8988T (cell line): ENCODE measurements at places on chromosomes 5 and 9.

DNA sequence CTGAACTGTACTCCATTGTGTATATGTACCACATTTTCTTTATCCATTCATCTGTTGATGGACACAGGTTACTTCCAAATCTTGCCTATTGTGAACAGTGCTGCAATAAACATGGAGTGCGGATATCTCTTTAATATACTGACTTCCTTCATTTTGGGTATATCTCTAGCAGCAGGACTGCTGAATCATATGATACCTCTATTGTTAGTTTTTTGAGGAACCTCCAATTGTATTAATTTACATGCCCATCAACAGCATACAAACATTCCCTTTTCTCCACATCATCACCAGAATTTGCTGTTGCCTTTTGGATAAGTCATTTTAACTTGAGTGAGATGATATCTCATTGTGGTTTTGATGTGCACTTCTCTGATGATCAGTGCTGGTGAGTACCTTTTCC, 81.8 kb upstream of the FAM120A start:
- no peak for DNase-seq

DNA sequence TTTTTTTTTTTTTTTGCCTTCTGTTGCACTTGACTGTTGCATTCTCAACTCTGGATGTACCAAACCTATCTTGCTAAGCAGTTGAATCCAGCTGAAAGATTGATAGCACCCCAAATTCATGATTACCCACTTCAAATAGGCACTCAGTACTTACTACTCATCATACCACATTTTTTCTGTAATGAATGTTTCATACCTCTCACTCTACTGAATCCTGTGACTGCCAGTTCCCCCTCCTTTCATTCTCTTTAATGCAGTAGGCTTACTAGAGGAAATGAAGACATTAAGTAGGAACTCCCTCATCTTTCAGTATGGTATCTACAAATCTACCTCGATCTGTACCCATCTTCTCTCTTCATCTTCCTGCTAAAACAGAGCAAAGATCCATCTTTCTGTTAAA, 6.8 kb downstream of the INVS start:
- no peak for DNase-seq

- DNase-seq = no peak
Observed at GRCh38 chr9:130398487-130399240, 46.1 kb upstream of the ASS1 start.

DNA sequence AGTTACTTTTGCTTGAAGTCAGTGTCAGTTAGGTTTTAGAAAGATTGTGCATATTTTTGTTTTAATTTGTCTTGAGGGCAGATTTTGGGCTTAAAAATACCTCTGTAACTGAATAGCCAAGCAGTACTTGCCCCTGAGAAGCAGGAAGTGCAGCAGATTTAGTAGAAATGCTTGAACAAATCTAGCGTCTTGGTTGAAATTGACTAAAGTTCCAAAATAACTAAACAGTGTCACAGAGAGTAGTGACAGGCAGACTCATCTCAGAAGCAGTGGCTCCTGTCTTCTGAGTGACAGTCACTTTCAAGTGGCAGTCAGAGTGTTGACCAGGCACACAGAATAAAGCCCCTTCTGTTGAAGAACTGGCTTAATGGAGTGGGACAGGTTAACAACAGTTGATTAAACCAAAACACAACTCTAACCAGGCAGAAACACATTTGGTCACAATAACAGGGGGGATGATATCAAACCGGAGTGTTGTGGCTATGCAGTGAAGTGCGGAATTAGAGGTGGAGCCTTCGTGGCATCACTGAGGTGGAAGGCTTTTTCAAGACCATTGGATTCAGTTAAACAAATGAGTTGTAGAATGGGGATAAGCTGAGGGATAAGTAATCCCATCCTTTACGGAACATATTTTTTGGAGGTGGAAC, 29.1 kb downstream of the TRIO start:
- no peak for DNase-seq

DNA sequence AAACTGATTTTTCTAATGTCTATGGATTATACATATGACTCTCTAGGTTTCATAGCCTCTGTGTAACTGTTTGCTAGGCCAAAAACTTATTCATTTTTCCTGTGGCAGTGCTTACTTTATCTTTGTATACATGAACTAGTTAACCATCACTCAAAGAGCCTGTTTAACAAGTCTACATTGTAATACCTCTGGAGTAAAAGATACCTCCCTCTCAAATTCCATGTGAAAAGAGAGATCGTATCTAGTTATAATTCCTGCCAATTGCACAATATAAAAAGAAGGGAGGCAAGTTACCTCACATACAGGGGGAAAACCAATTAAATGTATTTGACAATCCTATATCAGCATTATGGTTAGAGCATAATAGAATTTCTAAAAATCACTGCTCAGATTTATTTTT, 271.9 kb upstream of the ST8SIA4 start:
- no peak for DNase-seq

GRCh38 chr5:140574165-140574564, 9.5 kb downstream of the SLC35A4 start:
- no peak for DNase-seq

GRCh38 chr5:159620853-159621540, 290.7 kb upstream of the IL12B start:
- DNase-seq = no peak

DNA sequence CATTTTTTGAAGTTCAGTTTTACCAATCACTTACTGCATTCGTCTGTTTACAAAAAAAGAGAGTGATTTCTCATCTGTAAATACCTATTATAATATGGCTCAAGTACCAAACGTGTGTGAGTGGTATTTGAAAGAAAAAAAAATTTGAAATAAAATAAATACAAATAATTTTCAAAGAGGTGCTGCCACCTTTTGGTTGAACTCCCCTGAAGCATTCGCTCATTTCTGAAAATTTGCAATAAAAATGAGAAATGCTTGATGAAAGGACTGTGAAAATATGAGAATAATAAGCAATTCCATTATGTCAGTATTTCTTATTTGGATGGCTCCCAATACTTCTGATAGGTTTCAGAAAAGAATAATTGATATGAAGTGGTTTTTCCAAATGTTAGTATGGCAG, 409.9 kb downstream of the CTNND2 start:
- DNase-seq = no peak
